Stimulated activated CD4-positive, alpha-beta T cell treated with anti-CD3 and anti-CD28 coated beads, Interleukin-1b, Interleukin-23, amount 100 ng/mL, for 24 hours (primary cell): ENCODE measurements at places on chromosomes 7 and 10.

DNA sequence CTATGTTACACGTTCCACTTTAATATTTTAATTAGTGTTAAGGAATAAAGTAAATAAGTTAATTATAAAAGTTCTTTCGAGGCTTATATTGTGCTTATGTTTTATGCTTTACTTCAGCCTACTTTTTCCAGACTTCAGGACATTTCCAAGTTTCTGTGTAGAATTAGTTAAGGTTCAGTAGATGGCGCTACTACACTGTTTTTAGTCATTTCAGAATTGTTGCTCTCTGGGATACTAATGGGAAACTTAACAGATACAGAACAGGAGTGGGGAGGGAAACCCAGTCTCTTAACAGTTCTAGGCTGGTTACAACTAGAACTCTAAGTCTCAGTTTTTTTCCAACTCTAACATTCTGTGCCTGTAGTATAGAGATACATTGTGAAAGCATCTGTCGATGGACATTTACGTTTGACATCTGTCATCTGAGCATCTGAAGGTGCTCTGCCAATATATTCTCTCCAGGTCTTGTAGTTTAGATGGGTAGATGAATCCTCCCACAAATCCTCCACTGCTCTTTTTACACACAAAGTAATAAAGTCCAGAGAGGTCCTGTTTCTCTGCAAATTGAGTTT is 56.8 kb upstream of the FAM171A1 start:
- no peak for DNase-seq

- DNase-seq: no peak
Observed at GRCh38 chr10:122656308-122656705, 43.3 kb downstream of the C10orf120 start.

DNA sequence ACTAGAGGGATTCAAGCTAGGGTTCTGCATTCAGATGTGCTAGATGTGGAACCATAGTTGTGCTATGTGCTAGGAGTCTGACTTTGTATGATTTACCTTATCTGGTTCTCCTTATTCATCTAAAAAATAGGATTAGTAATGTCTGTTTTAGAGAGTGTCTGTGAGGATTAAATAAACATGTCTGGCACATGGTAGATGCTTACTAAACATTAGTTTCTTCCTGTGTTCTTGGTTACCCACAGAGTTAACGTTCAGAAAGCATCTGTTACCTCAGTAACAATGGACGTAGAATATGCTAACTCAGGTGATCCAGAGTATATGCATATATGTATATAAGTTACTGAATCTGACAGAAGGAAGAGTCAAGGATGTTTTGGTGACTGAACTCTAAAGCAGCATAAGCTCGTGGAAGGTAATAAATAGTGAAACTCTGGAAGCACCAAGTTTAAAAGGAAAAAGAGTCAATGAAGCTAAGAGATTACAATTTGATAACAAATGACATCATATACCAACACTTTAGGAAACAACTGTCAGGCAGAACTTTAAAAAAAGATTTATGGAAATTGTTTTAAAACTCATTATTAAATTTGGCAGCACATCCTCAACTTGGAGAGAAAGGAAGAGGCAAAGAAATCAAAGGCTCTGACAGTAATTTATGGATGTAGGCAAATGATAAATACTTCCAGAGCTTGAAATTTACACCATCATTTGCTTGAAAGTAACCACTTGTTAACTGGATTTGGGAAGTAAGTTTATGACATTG is 127.0 kb downstream of the CCNY start:
- DNase-seq: no peak

- DNase-seq: no peak
Observed at GRCh38 chr10:72832701-72833100, 60.8 kb upstream of the OIT3 start.

DNA sequence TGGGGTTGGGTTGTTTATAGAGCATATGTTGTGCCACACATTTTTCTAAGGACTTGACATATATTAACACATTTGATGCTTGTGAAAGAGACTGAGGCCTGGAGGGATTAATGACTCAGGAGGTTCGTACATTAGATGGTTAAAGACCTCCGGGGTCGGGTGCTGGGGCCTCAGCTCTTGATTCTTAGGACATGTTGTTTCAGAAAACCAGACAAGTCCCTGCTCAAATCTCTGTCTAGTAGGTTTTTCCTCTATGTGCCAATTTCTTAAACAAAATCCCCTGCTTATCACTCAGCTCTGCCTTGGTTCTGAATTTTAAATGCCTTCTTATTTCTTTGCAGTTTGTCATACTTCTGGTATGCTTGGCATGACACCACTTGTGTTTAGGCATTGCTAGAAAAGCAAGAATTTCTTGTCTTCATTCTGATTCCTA is 5.8 kb downstream of the UPP1 start:
- DNase-seq: no peak

GRCh38 chr7:55500117-55500756 is 72.1 kb downstream of the VOPP1 start:
- DNase-seq: no peak

- peak; percentile 20 for DNase-seq
Observed at GRCh38 chr7:98202367-98203195, 8.7 kb upstream of the BHLHA15 start.

GRCh38 chr10:61941202-61941681 is 39.7 kb downstream of the ARID5B start:
- no peak for DNase-seq

GRCh38 chr7:29920491-29920890 is 69.1 kb downstream of the SCRN1 start:
- no peak for DNase-seq

- no peak for DNase-seq
Observed at GRCh38 chr10:10213237-10213636, 804.4 kb upstream of the CELF2 start.

- DNase-seq: no peak
Observed at GRCh38 chr7:137816696-137817320, 30.0 kb downstream of the DGKI start.

- no peak for DNase-seq
Observed at GRCh38 chr10:4867520-4868356, 41.7 kb downstream of the AKR1E2 start.

DNA sequence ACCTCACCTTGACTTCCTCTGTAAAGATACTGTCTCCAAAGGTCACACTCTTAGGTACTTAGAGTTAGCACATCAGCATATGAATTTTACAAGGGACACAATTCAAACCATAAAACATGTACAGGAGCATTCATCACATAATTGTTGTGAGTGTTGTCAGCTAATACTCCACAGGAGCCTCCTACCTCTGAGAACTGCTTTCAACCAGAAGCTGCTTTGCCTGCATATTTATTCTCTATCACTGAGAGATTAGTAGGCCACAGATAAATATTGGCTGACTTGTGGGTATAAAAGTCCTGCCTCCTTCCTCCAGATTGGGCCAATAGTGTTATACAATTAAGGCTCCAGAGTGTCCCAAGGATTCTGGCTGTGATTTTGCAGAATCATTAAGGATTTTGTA is 1207.0 kb downstream of the XPNPEP1 start:
- no peak for DNase-seq

GRCh38 chr10:130933008-130933390 is 378.5 kb downstream of the TCERG1L start:
- no peak for DNase-seq

DNA sequence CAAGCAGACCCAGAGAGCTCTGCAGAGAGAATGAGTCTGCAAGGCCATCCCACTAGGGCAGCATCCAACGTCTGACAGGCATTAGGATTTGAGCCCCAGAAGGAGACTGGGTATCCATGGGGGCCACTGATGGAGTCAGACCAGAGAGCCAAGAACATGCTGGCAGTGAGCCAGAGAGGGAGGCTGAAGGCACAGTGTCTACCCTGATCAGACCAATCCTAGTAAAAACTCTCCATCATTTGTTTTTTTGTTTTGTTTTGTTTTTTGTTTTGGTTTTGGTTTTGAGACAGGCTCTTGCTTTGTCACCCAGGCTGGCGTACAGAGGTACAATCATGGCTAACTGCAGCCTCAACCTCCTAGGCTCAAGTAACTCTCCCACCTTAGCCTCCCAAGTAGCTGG is 133.1 kb upstream of the LYZL2 start:
- DNase-seq: no peak

- no peak for DNase-seq
Observed at GRCh38 chr7:85882335-85882734, 695.5 kb upstream of the SEMA3D start.

- DNase-seq: no peak
Observed at GRCh38 chr10:6597478-6597877, 17.4 kb upstream of the PRKCQ start.

- DNase-seq: no peak
Observed at GRCh38 chr10:71333129-71333887, 14.2 kb downstream of the SLC29A3 start.

- DNase-seq: no peak
Observed at GRCh38 chr10:111148440-111148839, 71.6 kb downstream of the ADRA2A start.

DNA sequence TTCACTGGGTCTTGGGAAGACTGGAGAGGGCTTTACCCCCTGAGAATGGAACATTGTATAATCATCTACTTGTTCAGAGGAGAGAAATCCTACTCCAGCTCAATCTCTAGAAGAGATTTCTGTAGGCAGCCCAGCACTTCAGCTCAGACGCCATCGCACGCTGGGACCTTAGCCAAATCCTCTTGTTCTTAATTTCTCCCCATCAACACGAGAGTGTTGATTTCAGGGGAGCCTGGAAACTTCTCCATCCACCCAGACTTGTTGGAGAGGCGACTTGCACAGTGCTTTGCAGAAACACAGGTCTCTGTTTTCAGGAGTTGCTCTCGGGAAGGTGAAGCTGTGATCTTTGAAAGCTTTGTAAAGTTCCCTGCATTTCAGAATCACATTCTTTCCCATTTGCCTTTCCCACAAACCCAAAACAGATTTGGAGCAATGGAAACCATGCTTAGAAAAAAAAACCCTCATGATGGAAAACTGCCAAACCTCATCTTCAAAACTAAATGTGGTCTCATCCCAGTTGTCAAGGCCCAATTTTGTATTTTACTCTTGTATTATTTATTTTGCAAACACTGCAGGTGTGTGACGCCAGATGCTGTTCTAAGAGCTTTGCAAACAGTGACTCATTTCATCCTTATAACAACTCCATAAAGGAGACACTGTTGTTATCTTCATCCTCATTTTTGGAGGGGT is 60.9 kb downstream of the CALML3 start:
- no peak for DNase-seq

DNA sequence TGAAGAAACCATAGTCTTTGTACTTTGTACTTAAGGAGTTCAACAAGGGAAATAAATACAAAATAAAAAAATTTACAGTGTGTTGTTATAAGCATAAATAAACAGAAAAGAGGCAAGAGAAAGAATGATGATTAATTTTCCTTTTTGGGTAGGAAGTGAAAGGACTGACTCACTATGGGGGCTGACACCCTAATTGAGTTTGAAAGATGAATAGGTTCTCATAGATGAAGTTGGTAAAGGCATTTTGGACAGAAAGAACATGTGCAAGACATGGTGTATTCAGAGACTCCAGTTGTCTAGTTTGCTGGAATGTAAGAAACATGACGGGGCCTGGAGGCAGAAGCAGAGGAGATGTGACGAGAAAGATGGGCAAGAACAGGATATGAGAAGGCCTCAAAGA is 83.7 kb downstream of the VPS50 start:
- DNase-seq: no peak

GRCh38 chr7:122302761-122303530 is 1.6 kb downstream of the FEZF1 start:
- DNase-seq: no peak

DNA sequence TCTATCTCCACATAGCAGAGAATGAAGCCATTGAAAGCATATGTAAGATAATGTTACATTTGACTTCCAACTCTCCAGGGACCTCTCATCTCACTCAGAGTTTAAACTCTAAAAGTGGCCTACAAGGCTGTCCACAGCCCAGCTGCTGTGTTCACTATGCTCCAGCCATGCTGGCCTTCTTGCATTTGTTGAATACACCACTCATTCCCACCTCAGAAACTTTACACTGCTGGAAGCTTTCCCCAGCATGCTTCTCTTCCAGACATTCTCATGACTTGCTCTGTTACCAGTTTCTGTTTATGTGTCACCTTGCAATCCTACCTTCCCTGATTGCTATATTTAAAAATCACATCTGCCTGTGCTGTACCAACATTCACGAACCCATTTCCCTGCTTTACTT is 167.2 kb downstream of the WNT2 start:
- no peak for DNase-seq
